ENCODE measurements at places on chromosomes 2 and 18. TPM values are rescaled to one million over a fixed set of nuclear protein-coding genes. Genes with fewer than 3 reads are reported as not detected.
A peak's percentile ranks its signal among the peaks of the same experiment; 100 is the strongest.

- no peak for DNase-seq
These were observed 22.0 kb upstream of the RPL31 start for GRCh38 chr2:100980046-100980445.

LRP2 gene
- not detected for polyA plus RNA-seq

HJURP gene
- polyA plus RNA-seq = 26.5 TPM

DNA sequence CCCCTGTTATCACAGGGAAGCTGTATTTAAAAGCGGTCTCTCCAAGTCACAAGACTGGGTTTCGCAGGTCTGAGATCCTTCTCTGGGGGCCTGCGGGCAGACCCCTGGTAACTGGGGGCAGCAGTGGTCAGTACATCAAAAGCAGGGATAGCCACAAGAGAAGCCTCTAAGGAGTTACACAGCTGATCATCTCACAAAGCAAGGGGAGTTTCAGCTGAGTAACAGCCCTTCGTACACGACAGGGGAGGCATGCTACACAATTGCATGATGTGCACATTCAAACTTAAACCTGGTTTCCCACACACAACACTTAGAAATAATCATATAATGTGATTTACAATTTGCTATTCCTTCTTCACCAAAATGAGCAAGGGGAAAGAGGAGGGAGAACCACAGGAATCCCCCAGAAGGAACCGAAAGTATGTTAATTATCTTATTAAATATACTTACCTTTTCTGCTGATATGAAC lies 87.5 kb downstream of the TMEM131 start:
- DNase-seq = no peak

- no peak for DNase-seq
These were observed 2.5 kb upstream of the PER2 start for GRCh38 chr2:238290715-238291549.

GRCh38 chr18:39788383-39788782 lies 2166.7 kb upstream of the PIK3C3 start:
- DNase-seq = peak; percentile 18

GRCh38 chr18:70368903-70369302 lies 80.1 kb downstream of the SOCS6 start:
- DNase-seq = no peak

- DNase-seq = peak; percentile 75
These were observed 79.0 kb downstream of the TTC21B start for GRCh38 chr2:165874445-165875039.

DNA sequence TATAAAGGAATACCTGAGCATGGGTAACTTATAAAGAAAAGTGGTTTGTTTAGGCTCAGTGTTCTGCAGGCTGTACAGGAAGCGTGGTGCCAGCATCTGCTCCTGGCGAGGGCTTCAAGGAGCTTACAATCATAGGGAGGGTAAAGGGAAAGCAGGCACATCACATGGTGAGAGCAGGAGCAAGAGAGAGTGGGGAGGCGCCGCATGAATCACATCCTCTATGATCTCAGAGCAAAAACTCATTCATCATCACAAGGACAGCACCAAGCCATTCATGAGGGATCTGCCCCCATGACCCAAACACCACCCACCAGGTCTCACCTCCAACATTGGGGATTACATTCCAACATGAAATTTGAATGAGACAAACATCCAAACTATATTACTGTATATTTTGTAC lies 32.5 kb downstream of the R3HDM1 start:
- DNase-seq = peak; percentile 54

GRCh38 chr2:36406296-36406695 lies 50.7 kb downstream of the CRIM1 start:
- no peak for DNase-seq

DNA sequence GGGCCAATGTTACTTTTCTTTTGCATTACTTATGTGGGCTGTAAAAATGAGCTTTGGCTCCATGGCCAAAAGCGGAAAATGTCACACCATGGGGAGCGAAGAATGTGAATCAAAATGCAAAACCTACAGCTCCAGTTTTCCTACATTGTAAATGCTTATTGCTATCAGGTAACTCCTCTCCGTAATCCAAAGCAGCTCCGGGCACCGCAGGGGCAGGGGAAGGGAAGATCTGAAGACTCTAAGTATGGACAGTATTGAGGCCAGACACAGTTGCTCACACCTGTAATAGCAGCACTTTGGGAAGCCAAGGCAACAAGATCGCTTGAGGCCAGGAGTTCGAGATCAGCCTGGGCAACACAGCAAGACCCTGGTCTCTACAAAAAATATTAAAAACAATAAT lies 7.1 kb upstream of the AGFG1 start:
- DNase-seq = no peak

DNA sequence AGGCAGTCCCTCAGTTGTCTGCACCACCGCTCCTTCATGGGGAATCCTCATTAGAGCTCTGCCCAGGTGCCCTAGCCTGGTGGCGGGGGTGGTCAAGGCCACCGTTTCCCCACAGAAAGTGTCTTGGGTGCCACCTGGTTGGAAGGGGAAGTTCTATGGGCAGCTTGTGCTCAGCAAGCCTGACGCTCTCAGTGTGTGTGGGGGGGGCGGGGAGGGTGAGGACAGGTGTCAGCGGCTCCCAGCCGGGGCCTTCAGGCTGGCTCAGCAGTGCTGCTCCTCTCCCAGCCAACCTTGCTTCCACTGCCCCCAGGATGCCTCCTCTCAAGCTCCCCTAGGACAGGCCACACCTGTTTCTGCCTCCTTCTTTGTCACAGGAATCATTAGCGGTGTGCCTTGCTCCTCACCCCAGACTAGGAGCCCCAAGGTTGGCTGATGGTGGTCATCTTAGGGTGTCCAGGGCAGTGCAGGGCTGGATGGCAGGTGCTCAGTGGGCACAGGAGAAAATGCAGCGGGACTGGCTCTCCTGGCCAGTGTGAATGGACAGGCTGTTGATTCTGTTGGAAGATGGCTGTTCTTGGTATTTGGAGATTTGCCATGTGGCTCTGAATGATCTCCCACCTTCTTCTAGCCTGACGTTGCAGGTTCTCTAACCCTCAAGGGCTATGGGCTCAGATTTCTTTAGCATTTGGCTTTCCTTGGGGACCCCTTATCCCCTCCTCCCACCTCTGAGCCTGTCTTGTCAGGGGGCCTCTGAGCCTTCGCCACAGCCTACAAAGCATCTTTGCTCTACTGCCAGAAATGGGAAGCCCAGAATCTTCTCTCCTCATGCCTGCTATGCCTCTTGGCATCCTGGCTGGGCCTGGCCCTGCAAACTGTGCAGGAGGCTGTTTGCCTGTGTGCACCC lies 185.8 kb upstream of the HS6ST1 start:
- DNase-seq = no peak

DNA sequence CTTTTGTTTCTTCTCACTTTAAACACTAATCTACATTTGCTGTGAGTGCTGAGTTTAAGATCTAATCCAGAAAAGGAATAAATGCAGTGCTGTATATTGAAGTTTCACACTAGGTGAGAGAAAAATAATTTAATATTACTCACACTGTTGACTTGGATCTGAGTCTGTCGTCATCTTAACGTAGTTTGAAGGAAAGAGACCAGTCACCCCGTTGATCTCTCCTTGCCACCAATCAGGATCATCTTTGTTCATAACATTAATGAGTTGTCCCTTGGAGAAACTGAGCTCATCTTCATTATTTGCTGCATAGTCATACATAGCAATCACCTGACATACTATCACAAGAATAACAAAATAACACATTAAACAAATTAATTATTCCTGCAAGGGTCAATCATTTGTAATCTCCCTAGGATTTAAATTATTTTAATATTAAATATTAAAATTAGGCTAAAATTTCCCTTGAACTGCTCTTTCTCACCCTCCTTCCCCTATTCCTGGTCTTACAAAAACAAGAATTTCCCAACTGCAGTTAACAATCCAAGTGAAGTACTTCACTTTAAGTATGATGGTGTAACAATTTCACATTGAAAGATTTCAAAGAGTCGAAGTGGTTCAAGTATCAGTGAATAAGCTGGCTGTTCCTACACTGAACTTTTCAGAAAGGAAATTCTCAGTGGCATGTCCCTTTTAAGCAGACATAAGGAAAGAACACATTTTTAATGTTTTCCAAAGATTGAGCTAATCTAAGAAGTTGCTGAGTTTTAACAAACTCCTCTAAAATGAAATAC lies 71.3 kb downstream of the FAM228A start:
- DNase-seq = peak; percentile 59

NYAP2 gene
- not detected for polyA plus RNA-seq

DNA sequence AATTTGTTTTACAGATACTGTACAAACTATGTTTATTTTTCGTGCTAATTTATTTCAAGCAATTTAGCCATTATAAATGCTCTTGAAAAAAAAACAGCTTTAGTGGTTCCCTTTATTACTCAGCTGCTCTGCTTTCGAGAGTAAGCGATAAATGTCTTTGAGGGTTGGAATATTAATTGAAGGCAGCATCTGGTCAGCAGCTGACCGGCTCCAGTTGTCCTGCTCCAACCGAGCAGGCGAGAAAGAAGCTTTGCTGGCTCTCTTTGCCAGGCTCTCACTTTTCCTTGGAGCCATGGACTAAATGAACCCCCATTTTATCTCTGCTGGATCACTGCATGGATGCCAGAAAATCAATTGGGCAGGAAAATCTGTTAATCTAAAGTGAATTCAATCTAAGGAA lies 147.4 kb downstream of the LNPK start:
- no peak for DNase-seq

DNA sequence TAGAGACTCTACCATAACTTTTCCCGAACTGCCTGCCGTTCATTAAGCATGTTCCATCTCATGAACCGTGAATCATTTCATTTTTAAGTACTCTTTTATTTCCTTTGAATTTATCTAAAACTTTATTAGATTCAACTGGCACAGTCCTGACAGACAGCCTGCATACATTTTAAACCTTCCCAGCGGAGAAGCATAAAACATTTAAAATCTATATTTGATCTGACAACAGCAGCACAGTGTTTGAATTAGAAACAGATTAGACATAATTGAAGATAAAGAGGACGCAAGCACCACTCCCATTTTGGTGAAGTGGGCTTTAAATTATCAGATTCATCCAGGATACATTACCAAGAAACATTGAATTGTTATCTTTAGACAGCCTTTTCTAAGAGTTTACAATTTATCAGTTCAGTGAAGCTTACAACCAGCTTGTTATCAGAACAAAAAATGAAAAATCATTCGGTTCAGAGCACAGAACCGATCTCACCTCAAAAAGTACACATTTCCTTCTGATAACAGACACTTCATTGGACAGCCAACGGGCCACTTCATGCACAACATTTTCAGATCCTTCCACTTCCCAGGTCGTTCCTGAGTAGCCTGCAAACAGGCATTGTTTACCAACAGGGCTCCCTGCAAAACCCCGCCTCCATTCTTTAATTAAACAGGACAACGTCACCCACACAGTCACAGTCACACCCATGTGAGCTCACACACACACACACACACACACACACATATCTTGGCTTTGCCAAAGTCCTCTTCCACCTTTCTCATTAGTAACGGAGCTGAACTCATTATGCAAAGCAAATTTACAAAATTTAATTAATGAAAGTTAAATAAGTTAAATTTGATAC lies 171.2 kb downstream of the SP3 start:
- no peak for DNase-seq

STEAP3 gene
- 43.9 TPM for polyA plus RNA-seq

DNA sequence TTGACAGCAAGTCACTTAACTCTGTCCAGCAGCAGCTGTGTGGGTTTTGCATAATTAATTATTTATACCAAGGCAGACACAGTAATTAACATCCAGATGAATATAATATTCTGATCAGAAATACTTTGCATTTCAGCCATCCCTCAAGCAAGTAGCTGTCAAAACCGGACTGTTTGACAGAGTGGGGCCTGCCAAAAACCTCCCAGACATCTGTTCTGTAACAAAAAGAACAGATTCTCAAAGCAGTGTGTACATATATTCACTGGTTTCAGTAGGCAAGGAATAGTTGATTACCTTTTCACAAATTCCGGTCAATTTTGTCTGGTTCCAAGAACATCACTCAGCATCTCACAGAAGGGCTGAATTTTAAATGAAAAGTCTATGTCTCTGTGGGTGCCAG lies 291.6 kb downstream of the CMPK2 start:
- no peak for DNase-seq

POTEI gene
- not detected for polyA plus RNA-seq

GRCh38 chr2:216029416-216030129 lies 16.2 kb upstream of the MREG start:
- DNase-seq = peak; percentile 79

SCYGR7 gene
- polyA plus RNA-seq = not detected

GRCh38 chr18:63365876-63366212 lies 1.2 kb downstream of the KDSR start:
- DNase-seq = peak; percentile 6

POTEF gene
- polyA plus RNA-seq = not detected

GRCh38 chr18:35467624-35468016 lies 30.1 kb downstream of the INO80C start:
- no peak for DNase-seq

DNA sequence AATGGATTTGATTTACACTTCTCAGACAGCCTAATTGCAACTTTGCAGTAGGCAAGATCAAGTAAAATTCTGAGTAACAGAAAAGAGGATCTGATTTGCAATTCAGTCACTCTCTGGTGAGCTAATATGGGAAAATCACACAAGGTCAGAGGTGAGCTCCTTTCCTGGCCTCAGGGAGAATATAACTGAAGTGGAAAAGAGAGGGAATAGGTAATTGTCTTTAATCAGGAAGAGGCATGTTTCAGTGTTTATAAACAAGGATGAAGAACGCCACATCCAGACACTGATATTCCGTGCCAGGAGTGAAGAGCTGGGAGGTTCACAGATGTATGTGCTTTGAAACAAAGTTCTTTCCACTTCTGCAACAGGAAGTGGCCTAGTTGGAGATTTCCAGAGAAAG lies 127.1 kb downstream of the ETAA1 start:
- no peak for DNase-seq

GRCh38 chr2:211599146-211599545 lies 939.5 kb downstream of the ERBB4 start:
- no peak for DNase-seq

POTEC gene
- polyA plus RNA-seq = not detected

DNA sequence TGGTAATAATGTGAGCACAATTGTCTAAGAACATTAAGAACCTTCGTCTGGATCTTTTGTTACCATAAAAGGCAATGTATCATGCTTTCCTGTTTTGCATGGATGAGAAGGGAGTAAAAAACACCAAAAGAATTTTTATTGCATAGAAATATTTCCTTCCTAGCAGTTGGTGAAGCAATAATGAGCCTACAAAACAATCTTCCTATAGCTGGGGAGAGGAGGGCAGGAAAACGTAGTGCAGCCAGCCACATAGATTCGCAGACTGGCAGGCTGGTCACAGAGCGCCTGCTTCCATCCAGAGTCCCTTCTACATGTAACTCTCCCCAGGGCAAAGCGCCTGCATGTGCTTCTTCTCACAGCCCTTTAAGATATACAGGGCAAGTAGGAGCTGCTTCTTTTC lies 190.4 kb downstream of the BABAM2 start:
- DNase-seq = peak; percentile 52

RUFY4 gene
- not detected for polyA plus RNA-seq

All from IMR-90 (cell line).